ENCODE measurements at places on chromosomes 3 and 15. TPM values are rescaled to one million over a fixed set of nuclear protein-coding genes. Genes with fewer than 3 reads are reported as not detected.

DNA sequence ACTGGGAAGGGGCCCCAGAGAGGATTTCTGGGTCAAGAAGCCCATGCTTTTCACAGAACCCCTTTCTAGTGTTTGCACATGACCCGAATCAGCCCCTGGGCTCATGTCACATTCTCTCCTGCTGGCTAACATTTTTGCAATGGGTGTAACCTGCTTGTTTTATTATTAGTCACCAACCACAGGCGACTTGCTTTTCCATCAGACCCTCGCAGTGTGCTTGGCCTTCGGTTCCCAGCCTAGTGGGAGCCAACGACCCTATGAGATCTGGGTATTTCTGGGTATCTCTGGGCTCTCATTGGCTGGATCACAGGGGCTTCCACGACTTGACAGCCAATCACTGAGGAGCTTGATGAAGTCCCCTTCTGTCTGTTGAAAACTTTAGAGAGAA lies 11.0 kb upstream of the FBLN2 start:
- no peak for DNase-seq

ITGA11 gene
- total RNA-seq, result 7.1 TPM

ZNF502 gene
- total RNA-seq, result 4.1 TPM

DNA sequence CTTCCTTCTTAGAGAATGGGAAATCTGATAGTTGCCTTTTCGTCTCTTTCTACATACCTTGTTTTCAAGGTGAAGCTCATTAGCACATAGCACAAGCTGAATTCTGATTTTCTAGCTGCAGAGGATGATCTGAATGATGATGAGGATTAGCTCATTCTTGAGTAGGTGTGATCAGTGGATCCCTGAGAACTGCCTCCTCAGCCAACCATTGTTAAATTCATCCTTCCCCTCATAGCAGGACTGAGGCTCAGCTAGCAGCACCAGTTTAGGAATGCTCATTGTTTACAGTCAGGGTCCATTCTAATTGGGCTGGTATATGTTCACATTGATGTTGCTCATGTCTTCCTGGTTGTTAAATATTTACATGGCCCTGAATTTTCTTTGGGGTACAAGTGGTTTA lies 299.9 kb upstream of the MME start:
- DNase-seq, result no peak

SLC15A2 gene
- total RNA-seq, result 63.6 TPM

GRCh38 chr3:65751123-65751700 lies 287.5 kb downstream of the MAGI1 start:
- no peak for DNase-seq

RRP9 gene
- total RNA-seq, result 20.6 TPM

- no peak for DNase-seq
Observed at GRCh38 chr3:21944251-21944650, 193.2 kb upstream of the ZNF385D start.

- DNase-seq, result no peak
Observed at GRCh38 chr3:126607214-126607908, 47.6 kb downstream of the TXNRD3 start.

DNA sequence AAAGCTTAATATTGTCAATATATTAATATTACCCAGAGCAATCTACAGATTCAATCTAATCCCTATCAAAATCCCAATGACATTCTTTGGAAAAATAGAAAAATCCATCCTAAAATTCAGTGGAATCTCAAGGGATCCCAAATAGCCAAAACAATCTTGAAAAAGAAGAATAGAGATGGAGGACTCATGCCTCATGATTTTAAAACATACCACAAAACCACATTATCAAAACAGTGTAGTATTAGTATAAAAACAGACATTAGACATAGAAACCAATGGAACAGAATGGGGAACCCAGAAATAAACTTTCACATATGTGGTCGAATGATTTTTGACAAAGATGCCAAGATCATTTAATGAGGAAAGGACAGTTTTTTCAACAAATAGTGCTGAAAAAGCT lies 14.6 kb downstream of the NEK4 start:
- no peak for DNase-seq

ITIH3 gene
- total RNA-seq, result 9.5 TPM

- DNase-seq, result no peak
Observed at GRCh38 chr3:13513913-13514517, 33.9 kb downstream of the HDAC11 start.

INSYN1 gene
- total RNA-seq, result 6.2 TPM
